ENCODE measurements at places on chromosomes 1 and 21.
A peak's percentile ranks its signal among the peaks of the same experiment; 100 is the strongest.

- DNase-seq = peak; percentile 9
These were observed 283.5 kb downstream of the C1orf94 start for GRCh38 chr1:34460193-34460592.

- no peak for DNase-seq
These were observed 95.3 kb downstream of the ATP5PO start for GRCh38 chr21:33820230-33820770.

DNA sequence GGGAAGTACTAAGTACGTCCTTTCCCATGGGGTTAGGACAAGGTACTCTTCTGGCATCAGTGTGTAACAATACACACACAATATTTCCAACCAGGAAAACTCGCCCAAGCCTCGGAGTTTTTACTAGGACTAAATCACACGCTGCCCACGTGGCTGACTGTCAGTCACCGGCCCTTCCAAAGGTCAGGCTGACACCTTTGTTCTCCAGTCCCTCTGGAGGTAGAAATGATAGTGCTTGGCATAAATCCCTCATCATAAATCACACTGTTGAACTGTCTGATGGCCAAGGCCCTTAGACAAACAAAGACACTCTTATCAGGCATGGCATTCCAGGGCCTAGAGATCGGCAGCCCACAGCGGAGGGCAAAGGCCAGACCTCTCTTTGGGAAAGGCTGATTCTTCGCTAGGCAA, 16.9 kb upstream of the SLAMF9 start:
- no peak for DNase-seq

GRCh38 chr1:6523566-6523965, 30.7 kb downstream of the NOL9 start:
- no peak for DNase-seq

- DNase-seq = no peak
These were observed 13.6 kb upstream of the ADARB1 start for GRCh38 chr21:45060675-45061311.
